ENCODE measurements at places on chromosomes 5 and 9.
A peak's percentile ranks its signal among the peaks of the same experiment; 100 is the strongest.

GRCh38 chr9:3855929-3856328, 330.1 kb upstream of the RFX3 start:
- DNase-seq = no peak

DNA sequence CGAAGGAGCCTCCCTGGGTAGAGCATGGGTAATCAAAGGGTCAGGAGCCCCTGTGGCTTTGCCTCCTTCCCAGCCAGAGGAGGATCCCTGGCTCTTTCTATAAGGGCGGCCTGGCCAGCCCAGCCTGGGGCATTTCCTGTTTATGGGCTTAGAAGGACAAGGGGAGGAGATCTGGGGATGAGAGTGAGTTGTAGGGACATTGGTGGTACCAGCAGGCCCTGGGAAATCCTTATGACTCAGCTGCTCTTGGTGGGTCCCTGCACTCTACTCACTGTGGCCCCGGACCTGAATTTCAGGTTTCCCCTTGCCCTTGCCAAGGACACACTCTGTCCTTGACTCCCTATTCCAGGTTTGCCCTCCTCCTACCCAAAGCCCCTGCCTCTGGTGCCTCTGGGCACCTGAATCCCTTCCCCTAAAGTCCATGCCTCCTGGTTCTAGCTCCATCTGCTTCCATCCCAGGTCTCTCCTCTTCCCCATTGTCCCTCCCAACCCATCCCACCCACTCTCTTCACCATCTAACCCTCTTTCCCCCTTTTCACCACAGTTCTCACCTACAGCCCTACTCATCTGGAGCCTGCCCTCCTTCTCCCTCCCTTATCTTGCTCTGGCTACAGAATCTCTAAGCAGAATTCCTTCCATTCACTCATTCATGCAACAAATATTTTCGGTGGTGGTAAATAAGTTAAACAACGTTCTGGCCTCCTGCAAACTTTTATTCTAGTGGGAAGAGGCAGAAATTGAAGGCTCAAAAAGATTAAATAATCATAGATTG, 34.9 kb downstream of the PCDH1 start:
- no peak for DNase-seq

GRCh38 chr5:37757980-37758582, 81.8 kb downstream of the GDNF start:
- DNase-seq = no peak

DNA sequence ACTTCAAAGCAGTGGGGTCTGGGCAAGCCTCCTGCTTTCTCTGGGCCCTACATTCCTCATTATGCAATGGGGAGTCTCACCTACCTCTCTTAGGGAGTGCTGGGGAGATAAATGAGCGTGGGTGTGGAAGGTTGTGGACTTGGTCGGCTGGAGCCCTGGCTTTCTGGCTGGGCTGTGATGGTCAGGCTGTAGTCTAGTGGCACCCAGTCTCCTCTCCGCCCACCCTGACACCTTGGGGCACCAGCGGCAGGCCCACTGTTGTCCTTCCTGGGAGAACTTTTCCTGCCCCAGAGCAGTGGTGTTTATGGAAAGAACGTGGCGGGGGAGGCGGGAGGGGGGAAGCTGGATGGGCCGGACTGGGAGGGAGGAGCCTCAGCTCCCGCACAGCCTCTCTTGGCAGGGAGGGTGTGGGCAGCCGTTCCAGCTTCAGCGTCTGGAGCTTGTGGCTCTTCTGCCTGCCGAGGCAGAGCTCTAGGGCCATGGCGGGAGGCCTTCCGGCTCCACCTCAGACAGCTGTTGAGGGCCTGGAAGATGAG, 4.1 kb downstream of the PTGS1 start:
- no peak for DNase-seq

DNA sequence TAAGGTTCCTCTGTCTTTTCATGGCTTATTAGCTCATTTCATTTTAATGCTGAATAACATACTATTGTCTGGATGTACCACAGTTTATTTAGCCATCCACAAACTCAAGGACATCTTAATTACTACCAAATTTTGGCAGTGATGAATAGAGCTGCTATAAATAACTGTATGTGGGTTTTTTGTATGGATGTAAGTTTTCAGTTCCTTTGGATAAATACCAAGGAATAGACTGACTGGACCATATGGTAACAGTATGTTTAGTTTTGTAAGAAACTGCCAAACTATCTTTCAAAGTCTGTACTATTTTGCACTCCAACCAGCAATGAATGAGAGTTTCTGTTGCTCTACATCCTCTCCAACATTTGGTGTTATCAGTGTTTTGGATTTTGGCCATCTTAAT, 38.7 kb downstream of the SCAMP1 start:
- DNase-seq = no peak

DNA sequence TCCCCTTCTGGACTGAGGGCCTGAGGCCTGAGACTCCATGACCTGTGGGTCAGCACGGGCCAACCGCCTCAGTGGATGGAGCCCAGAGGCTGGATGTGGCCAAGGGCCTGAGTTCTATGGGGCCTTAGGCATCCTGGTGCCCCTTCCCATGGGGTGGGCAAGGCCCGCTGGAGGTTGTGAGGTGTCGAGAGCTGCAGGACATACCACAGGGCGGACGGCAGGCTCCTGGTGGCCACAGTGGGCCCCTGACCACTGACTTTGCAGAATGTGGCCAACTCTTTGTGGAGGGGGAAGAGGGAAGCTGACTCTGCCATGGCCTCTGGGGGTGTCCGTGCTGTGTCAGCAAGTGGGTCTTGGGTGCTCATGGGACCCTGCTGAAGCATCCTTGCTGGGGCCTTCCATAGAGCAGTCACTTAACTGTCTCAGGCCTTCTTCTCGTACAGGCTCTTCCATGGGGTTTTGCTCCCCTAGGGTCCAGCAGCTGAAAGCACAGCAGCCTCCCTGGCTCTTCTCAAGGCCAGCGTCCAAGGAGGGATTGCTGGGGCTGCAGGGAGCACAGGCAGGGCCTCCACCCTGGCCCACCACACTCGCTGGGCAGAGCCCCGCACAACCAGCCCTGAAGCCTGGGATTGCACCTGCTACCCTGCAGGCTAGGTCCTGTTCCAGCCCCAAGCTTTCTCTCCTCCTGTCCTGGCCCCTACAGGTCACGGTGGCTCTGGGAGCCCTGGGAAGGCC, 21.6 kb upstream of the SLC9A3 start:
- no peak for DNase-seq

- DNase-seq = no peak
Measured at GRCh38 chr5:74187757-74188156, 452.8 kb downstream of the ENC1 start.

DNA sequence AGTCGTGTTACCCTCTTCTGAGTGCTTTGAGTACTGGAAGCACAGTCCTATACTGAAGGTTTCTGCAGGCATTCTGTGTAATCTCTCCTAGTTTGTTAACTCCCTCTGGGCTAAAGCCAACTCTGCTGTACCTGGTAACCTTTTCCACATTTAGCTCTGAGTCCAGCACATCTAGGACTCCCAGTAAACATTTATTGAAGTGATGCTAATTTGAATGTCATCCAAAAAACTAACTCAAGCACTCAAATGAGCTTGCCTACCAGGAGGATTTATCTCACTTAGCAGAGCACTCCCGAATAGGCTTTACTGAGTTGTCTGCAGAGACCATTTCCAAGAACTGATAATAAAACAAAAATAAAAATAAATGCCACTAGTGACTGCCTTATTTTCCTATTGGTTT, 79.5 kb upstream of the NFIB start:
- DNase-seq = no peak

- peak; percentile 9 for DNase-seq
Measured at GRCh38 chr9:15357050-15357653, 50.1 kb upstream of the TTC39B start.

DNA sequence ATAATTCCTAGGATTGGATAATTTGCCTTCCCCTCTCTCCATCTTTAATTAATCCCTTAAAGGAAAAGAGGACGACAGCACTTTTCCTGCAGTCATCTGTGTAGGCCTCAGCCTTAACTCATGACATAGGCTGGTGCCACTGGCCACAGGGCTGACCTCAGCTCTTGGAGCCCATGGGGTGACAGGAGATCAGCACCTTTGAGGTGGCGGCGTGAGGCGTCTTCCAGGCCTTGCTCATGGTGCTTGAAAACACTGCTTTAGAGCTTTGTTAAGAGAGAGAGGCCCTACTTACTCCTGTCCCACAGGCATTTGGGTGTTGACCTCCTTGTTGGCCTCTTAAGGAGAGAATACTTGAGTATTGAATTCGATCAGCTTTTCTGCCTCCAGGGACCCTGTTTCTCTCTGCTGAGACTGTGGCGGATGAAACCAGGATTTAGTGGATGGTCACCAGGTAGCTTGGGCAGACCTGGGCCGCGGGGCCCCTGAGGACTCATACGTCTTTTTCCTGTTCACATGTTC, 23.4 kb downstream of the TENT4A start:
- DNase-seq = no peak

DNA sequence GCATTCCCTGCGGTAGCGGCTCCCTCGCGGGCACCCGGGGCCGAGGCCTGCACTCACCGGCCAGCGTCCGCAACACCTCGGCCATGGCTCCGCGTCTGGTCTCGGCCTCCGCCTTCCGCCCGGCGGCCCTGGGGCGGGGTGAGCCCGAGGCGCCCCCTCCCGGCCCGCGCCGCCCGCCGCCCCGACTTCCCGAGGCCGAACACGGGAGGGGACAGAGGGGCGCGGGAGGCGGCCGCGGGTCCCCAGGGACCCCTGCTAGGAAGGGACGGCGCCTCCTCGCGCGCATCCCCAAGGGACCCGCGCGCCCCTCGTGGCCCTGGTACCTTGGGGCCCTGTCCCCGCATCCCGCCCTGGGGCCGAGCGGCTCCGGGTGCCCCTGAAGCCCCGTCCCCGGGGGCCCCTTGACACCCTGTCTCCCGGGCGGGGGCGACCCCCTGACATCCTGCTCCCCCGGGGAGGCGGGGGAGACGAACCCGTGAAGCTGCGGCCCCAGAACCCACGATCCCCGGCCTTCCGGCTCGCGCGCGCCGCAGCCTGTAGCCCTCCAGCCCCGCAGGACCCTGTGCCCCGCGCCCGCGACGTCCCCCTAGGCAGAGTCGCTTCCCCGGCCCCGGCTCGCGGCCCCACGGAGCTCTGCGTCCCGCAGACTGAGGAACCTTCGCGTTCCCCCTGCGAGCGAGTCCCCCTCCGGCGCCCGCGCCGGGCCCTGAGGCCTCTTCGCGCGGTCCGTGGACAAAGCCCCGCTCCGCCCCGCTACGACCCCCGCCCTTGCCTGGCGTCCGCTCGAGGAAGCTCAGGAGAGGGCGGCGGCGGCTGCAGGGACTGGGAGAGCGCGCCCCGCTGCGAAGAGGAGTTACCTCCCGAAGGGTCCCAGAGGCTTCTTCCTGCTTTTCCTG, at the start of gene ABO:
ABO (minus strand) TSS at position 97 of the 896 bp plus-strand sequence.
- DNase-seq = no peak

DNA sequence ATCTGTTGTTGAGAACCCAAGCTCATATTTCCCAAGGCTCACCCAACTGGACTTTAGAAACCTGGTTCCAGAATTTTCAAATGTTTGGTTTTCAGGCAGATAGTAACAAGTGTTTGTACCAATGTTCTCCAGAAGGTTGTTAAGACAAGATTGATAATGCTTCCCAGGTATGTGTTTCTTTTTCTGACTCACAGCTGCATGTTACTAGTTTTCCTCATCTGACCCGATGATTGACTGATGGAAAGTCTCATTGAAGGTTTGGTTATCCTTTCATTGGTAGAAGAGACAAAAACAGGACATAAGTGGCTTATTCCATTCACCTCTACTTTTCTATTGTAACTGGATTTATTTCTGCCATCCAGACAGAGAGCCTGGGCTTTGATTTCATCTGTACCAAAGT, 10.4 kb downstream of the BASP1 start:
- no peak for DNase-seq

DNA sequence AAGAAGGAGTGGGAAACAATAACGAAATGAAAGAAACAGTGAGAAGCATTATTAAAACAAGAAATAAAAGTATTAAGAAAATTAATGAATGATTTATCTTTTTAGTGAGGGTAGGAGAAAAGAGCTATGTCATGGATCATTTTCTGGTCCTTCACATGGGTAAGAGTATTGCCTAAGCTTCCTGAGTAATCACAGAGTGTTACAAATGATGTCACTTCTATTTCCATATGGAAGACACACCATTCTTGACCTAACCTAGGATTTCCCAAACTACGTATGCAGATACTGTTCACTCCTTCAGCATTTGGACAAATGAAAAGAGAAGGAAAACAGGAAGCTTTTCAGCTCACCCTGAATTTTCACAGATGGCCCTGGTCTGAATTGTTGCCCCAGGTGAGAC, 3.3 kb upstream of the TSLP start:
- DNase-seq = no peak

DNA sequence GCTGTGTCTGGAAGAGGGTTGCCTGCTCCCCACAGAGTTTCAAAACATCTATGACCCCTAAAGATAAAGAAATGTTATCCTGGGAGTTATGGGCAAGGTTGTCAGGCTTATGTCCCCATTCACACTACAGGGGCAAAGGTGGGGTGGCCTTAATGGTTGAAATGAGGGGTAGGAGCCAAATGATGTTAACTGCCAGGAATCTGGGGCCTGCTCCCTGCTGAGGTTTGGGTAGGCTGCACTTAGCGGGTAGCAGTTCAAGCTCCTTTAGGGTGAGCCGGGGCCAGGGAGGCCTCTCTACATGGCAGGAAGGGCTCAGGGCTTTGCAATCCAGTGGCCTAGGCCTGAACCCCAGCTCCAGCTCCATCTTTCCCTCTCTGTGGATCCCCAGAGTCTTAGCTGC, 3.0 kb downstream of the FGF18 start:
- no peak for DNase-seq

- no peak for DNase-seq
Measured at GRCh38 chr5:109701252-109701651, 11.5 kb downstream of the MAN2A1 start.

DNA sequence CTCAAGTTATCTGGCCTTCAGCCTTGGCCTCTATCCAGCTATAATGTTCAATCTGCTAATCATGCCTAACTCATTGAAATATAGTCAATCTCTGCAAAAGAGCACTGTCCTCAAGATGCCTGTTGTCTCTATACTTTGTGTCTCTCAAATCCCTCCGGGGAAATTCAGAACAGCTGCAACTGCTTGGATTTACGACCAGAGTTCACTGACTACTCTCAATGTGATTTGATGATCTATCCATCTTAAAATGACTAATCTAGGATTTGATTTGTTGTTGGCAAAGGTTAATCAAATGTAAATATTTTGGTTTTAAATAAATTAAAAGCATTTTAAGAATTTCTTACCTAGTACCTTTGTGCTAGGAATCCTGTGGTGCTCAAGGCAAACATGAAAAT, 40.9 kb downstream of the SVEP1 start:
- no peak for DNase-seq

All from stimulated activated CD8-positive, alpha-beta memory T cell treated with anti-CD3 and anti-CD28 coated beads, Interleukin-4, amount 100 ng/mL, for 24 hours (primary cell).